Left lung (tissue), 14 donors: ENCODE measurements at places on chromosomes 7 and 10. TPM values are rescaled to one million over a fixed set of nuclear protein-coding genes. Genes with fewer than 3 reads are reported as not detected.

SNX10 gene
- 7.4 TPM for polyA plus RNA-seq

GDF10 gene
- 93.0 TPM for polyA plus RNA-seq

ZNF479 gene
- not detected for polyA plus RNA-seq

ZNF425 gene
- polyA plus RNA-seq, result 5.2 TPM

SEMA3C gene
- 74.0 TPM for polyA plus RNA-seq

TEX47 gene
- not detected for polyA plus RNA-seq

RFC2 gene
- 39.5 TPM for polyA plus RNA-seq

PAX2 gene
- polyA plus RNA-seq, result not detected

CALU gene
- polyA plus RNA-seq, result 204 TPM

ADAMTS14 gene
- polyA plus RNA-seq, result 6.2 TPM

CYP2C9 gene
- 0.46 TPM for polyA plus RNA-seq

LRRC4 gene
- 10.6 TPM for polyA plus RNA-seq

MYOZ1 gene
- 2.7 TPM for polyA plus RNA-seq

PAXIP1 gene
- 19.8 TPM for polyA plus RNA-seq

ARL4A gene
- polyA plus RNA-seq, result 31.3 TPM

AUTS2 gene
- polyA plus RNA-seq, result 95.8 TPM

IRF5 gene
- polyA plus RNA-seq, result 3.2 TPM

SYT15B gene
- polyA plus RNA-seq, result 4.2 TPM

XRCC2 gene
- polyA plus RNA-seq, result 9.5 TPM
